ENCODE measurements at places on chromosomes 16 and 17.

DNA sequence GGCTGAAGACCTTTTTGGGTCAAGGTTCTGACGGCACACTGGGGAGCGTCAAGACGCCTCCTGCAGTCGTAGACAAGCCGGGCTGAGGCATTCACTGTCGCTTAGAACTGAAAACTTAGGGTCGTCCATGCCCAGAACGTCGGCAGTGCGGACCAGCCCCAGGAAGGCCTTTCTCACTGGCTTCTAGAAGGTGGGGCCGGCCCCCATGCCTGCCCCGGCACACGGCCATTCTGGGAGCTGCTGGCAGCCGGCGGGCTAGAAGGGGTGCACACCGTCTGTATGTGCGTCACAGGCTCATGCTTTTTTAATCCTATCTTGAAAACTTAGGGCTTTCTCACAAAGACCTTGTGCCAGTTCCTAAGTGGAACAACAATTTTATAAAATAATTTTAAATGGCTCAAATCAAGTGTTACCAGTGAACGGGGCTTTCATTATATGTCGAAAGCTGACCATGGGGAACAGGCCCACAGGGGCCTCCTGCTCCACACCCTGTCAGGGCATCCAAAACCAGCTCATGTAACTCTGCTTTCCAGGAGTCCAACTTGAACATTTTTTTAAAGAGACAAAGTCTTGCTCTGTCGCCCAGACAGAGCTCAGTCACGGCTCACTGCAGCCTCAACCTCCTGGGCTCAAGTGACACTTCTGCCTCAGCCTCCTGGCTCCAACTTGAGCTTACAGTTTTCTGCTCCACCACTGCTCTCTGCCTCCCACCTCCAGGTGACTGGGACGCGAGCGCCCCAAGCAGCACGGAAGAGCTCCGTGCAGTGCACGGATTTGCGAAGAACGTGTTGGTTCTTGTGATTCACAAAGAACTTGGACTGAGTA lies 111.2 kb downstream of the ANKRD11 start:
- no peak for DNase-seq

DNA sequence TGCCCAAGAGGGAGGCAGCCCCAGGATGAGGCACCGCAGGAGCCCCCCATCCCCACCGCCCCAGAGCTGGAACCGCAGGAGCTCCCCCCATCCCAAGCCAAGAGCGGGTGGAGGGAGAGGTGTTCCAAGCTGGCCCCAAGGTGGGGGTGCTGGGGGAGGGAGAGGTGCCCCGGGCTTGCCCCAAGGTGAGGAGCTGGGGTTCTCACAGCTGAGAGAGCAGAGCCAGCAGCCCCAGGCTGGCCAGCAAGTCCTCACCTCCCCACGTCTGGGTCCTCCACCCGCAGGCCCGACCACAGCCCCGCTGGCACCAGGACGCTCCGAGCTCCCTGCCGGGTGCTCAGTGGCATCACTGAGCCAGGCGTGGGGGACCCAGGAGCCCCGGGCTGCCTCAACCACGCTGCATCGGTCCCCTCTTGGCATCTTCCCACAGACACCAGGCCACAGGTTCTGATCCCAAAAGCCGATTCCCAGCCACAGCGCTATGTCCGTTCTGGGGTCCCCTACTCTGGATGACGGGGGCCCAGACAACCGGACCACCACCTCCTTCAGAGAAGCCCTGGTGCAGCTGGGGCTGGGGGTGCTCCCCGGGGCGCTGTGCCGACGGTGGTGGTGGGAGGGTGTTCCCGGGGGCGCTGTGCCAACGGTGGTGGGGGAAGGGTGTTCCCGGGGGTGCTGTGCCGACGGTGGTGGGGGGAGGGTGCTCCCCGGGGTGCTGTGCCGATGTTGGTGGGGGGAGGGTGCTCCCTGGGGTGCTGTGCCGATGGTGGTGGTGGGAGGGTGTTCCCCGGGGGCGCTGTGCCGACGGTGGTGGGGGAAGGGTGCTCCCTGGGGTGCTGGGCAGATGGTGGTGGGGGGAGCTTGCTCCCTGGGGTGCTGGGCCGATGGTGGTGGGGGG lies 15.4 kb upstream of the WDR45B start:
- no peak for DNase-seq

- DNase-seq: no peak
These were observed 24.4 kb downstream of the ABCC12 start for GRCh38 chr16:48131201-48131935.

DNA sequence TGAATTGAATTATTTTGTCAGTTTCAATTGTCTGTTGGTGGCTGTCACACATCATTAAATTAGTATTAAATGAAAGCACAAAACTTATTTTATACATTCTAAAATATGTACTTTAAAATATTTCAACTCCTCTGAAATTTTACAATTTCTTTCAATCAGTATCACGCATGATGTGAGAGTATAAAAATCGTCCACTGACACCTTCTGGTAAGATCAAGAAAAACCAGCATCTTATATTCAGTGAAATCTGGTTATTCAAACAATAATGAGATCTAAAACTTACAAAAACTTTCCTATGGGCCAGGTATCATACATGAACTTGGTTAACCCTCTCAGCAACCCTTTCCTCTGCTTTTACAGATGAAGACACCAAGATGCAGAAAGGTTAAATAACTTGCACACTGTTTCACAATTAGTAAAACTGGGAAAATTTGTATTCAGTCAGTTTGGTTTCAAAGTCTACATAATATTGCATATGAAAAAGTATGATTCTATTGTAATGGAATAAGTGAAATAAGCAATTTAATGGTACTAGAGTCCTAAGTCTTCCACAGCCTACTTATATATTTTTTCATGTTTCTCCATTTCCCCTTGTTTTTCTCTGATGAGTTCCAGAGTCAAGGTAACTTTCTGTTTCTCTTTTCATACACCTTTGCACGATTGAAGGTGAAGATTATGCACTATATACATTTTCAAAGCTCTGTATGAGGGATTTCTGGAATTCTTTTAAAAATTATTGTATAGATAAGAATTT lies 58.7 kb downstream of the EFCAB5 start:
- no peak for DNase-seq

DNA sequence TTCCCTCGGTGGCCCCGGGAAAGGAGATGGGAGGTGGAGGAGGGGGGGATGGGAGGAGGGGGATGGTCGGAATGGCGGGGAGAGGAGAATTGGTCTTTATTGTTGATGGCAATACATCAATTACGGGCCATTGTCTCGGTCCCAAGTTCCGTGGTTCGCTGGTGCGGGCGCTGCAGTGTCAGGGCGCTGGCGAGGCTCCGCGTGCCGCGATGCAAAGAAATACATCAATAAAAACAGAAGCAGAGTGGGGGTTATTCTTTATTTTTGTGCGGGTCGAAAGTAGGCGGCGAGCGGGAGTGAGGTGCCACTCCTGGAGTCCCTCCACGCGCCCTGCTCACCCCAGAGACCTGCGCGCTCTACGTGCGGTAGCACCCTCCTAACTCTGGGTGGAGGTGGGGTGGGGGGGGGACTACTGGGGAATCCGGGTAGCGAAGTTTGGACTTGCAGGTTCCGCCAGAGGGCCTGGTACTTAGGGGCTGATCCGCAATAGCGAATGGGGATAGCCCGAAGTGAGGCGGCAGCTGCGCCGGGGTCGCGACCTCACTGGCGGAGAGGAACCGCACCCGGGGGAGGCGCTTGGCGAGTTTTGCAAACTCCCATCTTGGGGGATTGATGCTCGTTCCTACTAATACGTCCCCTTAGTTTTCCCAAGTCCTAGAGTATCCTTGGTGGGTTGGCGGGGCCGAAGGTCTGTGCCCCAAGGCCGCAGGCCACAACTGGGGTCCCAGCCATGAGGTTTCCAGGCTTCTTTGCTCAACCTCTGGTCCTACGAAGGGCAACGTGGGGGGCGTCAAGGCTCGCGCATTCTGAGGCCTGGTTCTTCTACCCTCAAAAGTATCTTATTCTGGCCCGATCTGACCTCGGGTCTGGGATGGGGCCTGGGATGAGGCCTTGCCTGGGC lies 3.5 kb upstream of the SALL1 start:
- DNase-seq: no peak

DNA sequence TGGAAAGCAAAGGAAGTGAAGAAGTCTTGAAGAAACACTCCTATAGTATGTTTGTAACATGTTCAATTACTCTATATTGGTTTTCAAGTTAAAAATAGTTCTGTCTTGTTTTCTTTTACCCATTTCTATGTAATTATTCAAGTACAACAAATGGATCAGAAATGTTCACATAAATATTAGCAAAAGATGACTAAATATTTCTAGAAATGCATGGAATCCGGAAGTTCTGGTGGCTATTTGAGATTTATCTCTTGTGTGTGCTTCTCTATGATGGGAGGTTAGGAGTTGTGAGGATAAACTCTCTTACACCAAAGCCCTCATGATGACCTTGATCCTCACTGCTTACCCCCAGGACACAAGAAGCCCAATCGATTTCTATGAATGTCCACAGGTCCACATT lies 237.5 kb downstream of the CDH8 start:
- no peak for DNase-seq

DNA sequence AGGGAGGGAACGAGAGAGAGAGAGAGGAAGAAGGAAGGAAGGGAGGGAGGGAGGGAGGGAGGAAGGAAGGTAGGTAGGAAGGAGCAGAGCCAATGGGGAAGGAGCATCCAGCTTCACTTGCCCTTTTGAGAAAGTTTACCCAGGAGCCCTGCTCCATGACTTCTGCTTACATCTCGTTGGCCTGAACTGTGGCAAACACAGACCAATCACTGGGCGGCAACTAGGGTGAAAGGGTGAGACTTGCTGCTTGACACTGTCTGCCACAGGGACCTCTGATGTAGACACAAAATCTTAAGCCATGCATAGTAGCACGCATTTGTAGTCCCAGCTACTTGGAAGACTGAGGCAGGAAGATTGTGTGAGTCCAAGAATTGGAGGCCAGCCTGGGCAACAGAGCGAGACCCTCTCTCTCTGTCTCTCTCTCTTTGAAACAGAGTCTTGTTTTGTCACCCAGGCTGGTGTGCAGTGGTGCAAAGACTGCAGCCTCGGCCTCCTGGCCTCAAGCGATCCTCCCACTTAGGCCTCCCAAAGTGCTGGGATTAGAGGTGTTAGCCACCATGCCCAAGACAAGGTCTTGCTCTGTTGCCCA lies 19.5 kb upstream of the TUBG2 start:
- no peak for DNase-seq

GRCh38 chr16:46801428-46802049 lies 29.4 kb downstream of the C16orf87 start:
- no peak for DNase-seq

- no peak for DNase-seq
These were observed 84.3 kb downstream of the KSR1 start for GRCh38 chr17:27540318-27541101.

GRCh38 chr16:87581857-87582215 lies 20.5 kb upstream of the JPH3 start:
- DNase-seq: peak; percentile 7

DNA sequence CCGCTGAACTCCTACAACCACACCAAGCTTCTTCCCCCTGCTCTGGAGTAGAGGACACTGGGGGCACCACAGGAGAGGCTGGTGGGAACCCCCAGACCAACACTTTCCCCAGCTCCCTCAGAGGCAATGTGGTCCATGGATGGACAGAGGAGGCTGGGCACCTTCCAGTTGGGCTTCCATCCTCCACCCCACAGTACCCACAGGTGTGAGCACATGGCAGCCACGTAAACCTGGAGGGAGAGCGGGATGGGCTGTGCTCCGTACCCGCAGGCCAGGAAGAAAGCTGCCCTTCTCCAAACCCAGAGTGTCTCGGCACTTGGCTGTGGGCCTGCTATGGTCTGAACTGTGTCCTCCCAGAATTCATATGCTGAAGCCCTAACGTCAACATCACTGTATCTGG lies 1.7 kb downstream of the SGSH start:
- DNase-seq: no peak
